ENCODE measurements at places on chromosomes 6 and 20.

DNA sequence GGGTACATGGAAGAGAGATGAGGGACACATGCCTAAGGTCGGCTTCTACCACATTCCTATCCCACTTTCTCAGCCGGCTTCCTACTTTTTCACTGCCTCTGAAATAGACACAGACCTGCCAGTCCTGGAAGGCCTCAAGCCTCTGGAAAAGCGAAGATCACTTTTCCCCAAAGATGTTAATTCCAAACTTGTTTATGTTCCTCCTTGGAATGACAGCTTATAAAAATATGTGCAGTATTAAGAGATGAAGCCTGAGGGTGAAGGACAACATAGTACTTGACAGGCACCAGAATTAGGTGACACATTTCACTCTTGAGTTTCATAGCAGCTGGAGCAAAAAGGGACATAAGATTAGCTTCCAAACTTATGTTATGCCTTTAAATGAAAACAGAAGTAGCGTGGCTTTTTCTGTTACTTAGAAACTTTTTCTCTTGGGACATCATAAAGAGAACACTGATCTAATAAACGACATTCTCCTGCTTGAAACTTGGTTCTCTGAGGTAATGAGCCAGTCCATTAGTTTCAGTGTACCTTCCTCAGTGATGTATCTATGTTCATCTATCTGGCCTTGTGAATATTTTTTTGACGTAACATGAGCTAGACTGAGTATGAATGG is 25.3 kb downstream of the FOXO3 start:
- DNase-seq: no peak

- no peak for DNase-seq
Observed at GRCh38 chr20:51656726-51657260, 111.4 kb downstream of the ATP9A start.

- DNase-seq: no peak
Observed at GRCh38 chr20:49160057-49160929, 27.8 kb downstream of the STAU1 start.

DNA sequence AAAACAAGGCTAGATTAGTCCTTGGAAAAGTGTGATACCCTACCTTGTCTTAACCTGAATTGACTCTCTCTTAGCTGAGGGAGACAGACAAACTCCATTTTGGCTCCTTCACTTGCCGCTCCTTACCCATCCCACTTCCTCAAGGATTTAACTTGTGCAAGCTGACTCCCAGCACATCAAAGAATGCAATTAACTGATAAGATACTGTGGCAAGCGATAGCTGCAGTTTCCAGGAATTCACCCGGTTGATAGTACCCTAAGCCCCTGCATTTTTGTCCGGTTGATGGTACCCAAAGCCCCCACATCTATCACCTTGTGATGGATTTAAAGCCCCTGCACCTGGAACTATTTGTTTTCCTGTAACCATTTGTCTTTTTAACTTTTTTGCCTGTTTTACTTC is 1.9 kb upstream of the SERINC3 start:
- no peak for DNase-seq

- DNase-seq: no peak
Observed at GRCh38 chr6:153073841-153074240, 57.2 kb downstream of the RGS17 start.

- DNase-seq: no peak
Observed at GRCh38 chr6:131251590-131252199, 116.4 kb downstream of the AKAP7 start.

GRCh38 chr6:107409942-107410341 is 49.4 kb downstream of the PDSS2 start:
- no peak for DNase-seq

- no peak for DNase-seq
Observed at GRCh38 chr6:72739368-72739779, 117.5 kb downstream of the KCNQ5 start.

GRCh38 chr6:2791450-2791974 is 26.3 kb downstream of the WRNIP1 start:
- DNase-seq: no peak

- DNase-seq: no peak
Observed at GRCh38 chr6:40541556-40542174, 45.5 kb downstream of the LRFN2 start.

DNA sequence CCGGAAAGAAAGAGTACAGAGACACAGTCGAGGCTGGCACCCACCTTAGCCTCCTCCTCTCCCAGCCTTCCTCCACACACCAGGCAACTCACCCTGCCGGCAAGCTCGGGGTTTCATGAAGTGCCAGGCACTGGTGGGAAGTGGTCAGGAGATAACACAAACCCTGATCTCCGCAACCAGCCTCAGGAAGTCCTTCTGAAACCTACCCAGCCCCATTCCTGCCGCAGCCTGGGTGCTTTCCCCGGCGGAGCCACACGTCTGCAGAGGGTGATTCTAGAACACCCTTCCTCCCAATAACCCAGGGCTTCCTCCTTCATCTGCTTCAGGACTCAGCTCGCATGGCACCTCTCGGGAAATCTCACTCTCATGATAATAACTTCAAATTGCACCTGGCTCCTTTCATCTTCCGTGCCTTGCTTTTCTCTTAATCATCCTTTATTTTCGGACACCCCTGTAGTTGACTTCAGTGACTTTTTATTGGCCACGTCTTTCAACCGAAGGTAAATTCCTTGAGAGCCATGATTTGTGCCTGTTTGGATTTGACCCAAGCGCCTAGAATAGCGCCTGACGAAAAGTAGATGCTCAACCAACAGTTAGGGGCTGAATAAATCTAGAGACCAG is 8.7 kb upstream of the HLA-E start:
- peak; percentile 63 for DNase-seq

GRCh38 chr20:38222231-38222922 is 38.2 kb downstream of the KIAA1755 start:
- DNase-seq: peak; percentile 51

GRCh38 chr6:6742535-6742934 is 154.0 kb downstream of the LY86 start:
- DNase-seq: no peak

DNA sequence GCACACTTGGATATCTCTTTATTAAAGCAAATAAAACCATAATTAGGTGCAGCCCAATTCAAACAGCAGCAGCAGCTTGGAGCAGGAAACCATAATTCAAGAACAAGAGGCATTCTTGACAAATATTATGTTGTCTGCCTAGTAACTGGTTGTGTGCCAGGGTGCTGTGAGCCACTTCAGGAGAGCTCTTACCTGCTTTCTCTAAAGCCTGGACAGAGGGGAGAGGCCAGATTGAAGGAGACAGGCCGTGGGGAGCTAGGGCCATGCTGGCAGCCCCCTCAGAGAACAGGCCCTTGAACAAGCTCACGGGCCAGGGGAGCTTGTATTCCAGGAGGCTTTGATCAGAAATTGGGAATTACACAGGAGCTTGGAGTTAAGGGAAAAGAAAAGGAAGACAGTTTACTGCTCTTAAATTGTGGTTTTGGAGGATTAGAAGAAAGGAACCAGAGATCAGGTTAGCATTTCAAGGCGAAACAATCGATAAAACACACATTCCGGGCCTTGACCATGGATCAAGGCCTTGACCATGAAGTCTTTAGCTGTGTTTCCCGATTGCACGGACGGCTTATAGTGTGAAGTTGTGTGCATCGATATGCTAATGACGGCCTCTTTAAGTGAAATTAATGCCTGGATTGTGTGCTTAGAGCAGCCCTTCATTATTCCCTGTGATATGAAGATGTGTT is 69.8 kb upstream of the NKX2-2 start:
- DNase-seq: no peak

DNA sequence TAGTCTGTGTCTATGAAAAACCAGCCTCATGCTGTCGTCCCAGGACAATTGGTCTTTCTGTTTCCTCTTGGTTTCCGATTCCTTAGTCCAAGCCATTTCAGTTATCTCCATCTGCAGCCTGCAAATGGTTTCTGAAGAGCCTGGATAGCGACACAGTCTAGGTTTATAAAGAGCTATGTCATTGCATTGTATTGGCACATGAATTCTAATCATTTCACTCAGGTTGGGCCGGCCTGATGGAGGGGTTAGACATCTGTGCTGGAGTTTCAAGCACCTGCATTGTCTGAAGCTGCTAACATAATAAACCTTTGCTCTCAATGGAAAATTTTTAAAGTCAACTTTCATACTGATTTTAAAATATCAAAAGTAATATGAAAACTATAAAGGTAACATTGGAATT is 232.6 kb upstream of the MAP3K7 start:
- no peak for DNase-seq

DNA sequence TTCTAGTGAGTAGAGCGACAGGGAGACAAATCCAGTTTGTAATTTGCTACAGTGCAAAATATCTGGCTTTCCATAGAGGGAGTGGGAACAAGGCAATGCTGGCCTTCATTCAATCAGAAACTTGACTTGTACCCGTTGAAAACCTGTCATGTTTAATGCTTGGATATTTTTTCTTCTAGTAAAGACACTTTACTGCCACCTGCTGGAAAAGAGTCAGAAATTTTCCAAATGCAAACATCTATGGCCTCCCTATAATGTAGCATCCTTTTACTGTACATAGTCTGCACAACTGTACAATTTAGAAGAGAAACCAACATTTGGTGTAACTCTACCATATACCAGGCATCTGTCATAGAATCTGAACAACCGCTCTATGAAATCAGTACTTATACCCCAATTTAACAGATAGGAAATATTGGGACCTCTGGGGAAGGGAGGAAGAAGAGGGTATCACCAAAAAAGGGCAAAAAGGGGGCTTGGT is 16.7 kb upstream of the TBC1D20 start:
- DNase-seq: peak; percentile 43

GRCh38 chr6:72783666-72784065 is 161.8 kb downstream of the KCNQ5 start:
- no peak for DNase-seq

DNA sequence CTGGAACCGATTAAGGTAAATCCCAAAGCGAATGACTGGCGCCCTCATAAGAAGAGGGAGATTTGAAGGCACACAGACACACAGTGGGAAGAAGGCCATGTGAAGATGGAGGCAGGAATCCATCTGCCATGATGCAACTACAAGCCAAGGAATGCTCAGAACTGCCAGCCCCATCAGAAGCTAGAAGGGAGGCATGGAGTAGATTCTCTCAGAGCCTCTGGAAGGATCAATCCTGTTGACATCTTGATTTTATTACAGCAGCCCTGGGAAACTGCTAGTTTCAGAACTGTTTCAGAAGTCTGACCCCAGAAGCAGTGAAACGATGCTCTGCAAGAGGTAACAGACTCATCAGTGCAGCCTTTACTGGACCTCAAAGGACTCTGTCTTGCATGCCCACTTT is 103.5 kb upstream of the GPR6 start:
- DNase-seq: no peak

GRCh38 chr6:28743271-28743789 is 180.5 kb downstream of the TRIM27 start:
- DNase-seq: no peak

DNA sequence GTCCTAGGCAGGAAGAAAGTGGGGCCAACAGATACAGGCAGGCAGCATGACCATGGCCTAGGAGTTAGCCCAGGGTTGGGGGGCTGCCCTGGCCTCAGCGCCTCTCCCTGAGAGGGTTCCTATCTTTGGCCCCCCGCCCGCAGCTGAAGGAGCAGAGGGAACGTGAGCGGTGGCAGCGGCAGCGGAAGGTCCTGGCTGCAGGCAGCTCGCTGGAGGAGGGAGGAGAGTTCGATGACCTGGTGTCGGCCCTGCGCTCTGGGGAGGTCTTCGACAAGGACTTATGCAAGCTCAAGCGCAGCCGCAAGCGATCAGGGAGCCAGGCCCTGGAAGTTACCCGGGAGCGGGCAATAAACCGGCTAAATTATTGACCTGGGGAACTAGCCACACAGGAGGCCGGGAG is 32.6 kb downstream of the MOCS1 start:
- DNase-seq: no peak
